ENCODE measurements at places on chromosomes 2 and 18.

GRCh38 chr2:222239945-222240675 is 58.7 kb downstream of the PAX3 start:
- DNase-seq, result no peak

- DNase-seq, result no peak
Measured at GRCh38 chr2:11786191-11786590, 39.8 kb downstream of the LPIN1 start.

DNA sequence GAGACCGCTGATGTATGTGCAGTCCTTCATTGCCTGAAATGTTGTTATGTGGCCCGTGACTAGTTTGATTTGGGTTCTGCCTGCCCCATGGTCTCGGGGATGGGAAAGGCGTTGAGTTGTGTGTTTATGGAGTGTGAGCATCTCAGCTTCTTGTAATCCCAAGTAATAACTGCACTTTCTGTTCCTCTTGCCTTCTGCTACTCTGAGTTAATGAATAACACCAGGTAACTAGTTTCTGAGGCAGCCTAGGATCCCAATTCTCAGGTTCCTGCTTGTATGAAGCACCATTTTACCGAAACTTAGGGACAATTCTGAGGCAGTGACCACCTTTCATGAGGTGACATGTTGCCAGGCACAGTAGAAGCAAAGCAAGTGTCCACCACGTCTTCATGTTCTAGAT is 170.0 kb downstream of the ALK start:
- DNase-seq, result no peak

GRCh38 chr2:186603286-186603685 is 13.4 kb downstream of the ITGAV start:
- DNase-seq, result no peak

DNA sequence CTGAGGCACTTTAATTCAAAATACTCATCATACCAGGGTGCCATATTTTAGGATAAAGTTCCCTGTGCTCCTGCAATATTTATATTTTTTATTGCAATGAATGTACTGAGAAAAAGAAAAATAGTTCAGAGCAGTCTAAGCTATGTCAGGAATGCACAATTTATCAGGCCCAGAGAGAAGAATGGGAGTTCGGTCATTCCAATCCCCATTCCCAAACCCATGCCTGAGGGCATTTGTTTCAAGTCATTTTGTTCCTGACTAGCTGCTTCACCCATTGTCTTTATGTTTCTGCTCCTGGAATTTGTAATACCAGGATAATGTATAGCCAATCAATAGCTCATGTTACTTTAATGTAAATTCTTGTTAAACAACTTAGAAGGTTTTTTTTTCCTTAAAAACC is 24.4 kb upstream of the FTCDNL1 start:
- no peak for DNase-seq

DNA sequence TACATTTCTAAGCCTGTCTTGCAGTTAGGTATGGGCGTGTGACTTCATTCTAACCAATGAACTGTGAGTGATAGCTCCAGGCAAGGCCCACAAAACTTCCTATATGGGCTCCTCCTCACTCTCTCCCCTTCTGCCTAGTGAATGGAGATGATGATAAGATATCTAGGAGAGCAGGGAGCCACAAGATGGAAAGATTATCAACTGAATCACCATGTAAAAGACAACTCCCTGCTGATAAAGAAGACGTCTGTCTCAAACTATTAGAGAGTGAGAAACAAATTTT is 237.1 kb downstream of the GPD2 start:
- no peak for DNase-seq

DNA sequence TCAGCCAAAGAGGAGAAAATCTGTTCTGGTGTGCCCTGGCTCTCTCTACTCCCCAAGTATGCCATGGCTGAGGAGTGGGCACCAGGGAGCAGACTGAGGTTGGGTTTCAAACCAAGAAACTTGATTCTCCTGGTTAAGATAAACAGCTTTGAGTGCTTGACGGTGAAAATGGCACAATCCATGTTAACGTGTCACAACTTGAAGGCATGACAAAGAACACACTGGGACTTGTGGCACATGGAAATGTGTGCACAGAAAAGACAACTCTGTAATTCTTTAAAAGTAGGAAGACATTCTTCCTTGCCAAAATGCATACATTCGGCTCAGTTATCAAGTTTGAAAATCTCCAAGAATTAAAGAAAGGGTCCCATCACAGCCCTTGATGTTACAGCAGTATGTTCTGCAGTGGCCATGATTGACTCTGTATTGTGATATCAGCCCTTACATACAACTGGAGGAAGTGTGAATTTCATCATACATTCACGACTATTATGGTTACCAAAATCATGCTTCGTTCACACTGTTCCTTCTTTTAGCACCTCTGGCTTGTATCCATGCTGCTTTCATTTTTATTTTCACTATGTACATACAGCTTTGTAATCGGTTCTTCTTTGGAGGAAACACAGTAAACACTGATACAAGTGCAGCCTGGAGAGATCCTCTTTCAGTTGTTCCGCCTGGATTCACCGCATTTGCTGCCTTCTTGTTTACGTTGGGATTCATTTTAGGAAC is 15.6 kb upstream of the ACTG2 start:
- DNase-seq, result no peak

GRCh38 chr2:160267022-160267421 is 67.0 kb upstream of the ITGB6 start:
- DNase-seq, result no peak

GRCh38 chr2:25537526-25537925 is 135.9 kb downstream of the DTNB start:
- no peak for DNase-seq
